Pancreas (tissue), 10 donors: ENCODE measurements at places on chromosomes 4 and X. TPM values are rescaled to one million over a fixed set of nuclear protein-coding genes. Genes with fewer than 3 reads are reported as not detected.
A peak's percentile ranks its signal among the peaks of the same experiment; 100 is the strongest.

PPEF1 gene
- 0.28 TPM for polyA plus RNA-seq

DNA sequence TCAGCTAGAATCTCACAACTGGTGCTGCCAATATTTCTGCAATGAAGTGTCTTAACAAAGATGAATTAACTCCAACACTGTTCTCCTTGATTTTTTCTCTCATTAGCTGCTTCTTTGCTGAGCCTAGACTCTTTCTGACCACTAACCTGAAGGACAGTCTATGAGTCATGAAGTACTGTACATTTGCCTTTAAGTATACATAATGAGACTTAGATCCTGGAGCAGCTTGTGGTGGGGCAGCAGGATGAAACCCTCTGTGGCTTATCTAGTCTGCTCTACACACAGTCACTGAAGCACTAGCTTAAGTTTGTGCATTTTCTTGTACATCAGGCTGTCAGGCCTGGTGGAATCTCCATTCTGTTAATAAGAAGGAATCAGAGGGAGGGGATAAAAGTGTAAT lies 307.4 kb upstream of the SMIM31 start:
- no peak overlapping the region for H3K4me3 ChIP-seq
- H3K27ac ChIP-seq, result no peak overlapping the region
- H3K36me3 ChIP-seq, result no peaks in the 10 kb centered on the region

DNA sequence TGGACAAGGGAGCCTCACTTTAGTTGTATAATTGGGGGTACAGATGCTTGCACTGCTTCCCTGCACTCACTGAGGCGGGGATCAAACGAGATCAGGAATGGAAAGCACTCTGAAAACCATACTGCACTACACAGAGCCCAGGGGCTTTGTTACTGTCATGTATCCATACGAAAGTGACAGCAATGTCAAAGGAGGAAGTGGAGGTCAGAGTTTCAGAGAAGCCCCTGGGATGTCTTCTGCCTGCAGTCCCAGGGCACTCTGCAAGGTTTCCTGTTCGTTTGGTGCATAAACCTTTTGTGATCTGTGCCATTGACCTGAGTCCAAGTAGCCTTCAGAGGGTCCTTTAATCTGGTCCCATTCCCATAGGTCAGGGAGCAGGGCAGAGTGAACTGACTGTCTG lies 31.2 kb downstream of the RNF175 start:
- no peak overlapping the region for H3K4me3 ChIP-seq
- H3K36me3 ChIP-seq, result no peaks in the 10 kb centered on the region
- no peak overlapping the region for H3K27ac ChIP-seq
- DNase-seq, result no peak

- H3K4me1 ChIP-seq, result no peaks in the 10 kb centered on the region
- H3K4me3 ChIP-seq, result no peak overlapping the region
- H3K27ac ChIP-seq, result no peak overlapping the region
- peak; percentile 12 for DNase-seq
Observed at GRCh38 chrX:86455495-86455894, 307.2 kb downstream of the DACH2 start.

IL2RG gene
- 1.3 TPM for polyA plus RNA-seq

- no peaks in the 10 kb centered on the region for H3K4me1 ChIP-seq
- no peak for DNase-seq
- H3K4me3 ChIP-seq, result no peak overlapping the region
- no peaks in the 10 kb centered on the region for H3K27me3 ChIP-seq
Observed at GRCh38 chr4:159201168-159201567, 98.3 kb downstream of the RAPGEF2 start.
